ENCODE measurements at places on chromosomes 13 and 19.

DNA sequence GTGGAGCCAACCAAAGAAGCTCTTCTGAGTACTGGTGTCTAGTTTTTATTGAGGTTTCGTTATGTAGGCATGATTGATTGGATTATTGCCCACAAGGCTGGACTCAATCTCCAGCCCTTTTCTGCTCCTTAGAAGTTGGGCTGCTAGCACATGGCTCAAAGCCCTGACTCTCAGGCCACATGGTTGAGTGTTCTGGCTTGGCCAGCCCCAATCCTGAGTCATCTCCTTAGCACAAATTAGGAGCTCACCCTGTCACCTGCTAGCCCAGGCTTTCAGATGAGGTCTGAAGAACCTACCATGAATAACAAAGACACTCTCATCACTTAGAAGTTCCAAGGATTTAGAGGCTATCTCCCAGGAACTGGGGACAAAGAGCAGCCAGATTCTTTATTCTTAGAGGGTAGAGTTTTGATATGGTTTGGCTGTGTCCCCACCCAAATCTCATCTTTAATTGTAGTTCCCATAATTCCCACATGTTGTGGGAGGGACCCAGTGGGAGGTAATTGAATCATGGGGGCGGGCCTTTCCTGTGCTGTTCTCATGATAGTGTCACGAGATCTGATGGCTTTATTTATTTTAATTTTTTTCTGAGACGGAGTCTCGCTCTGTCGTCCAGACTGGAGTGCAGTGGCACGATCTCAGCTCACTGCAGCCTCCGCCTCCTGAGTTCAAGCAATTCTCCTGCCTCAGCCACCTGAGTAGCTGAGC is 11.3 kb downstream of the DPY19L3 start:
- peak; percentile 43 for DNase-seq

DNA sequence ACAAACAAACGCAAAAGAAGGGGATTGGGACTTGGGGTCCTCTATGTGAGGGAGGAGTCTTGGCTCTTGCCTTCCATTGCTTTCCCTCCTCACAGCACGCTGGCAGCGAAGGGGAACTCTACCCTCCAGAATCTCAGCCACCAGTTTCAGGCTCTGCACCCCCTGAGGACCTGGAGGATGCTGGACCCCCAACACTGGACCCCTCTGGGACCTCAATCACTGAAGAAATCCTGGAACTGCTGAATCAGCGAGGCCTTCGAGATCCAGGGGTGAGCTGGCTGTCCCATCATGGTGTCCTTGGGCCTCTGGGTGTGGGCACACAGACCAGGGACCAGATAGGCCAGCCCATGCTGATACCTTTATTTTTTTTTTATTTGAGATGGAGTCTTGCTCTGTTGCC is 9.6 kb downstream of the PLEKHG2 start:
- DNase-seq: no peak

- no peak for DNase-seq
Measured at GRCh38 chr13:100129605-100130004, 40.7 kb downstream of the PCCA start.

GRCh38 chr13:50459658-50460057 is 383.8 kb downstream of the DLEU7 start:
- DNase-seq: no peak

DNA sequence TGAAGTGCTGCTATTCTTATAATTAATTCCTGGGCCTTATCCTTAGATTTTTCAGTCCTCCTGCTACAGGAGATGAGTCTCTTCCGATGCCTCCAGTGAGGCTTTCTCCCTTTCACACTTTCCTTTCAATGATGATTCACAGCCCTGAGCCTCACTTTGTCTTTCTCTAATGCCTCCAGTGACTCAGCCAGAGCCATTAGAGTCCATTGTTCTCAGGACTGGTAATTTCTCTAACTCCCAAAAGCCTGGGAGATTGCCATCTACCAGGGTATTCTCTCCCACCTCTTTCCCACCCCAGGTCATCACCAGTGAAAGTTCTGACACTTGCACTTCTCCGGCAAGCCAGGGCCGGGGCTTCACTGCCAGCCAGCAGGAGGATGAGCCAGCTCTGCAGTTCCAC is 49.6 kb upstream of the ARGLU1 start:
- DNase-seq: peak; percentile 70

DNA sequence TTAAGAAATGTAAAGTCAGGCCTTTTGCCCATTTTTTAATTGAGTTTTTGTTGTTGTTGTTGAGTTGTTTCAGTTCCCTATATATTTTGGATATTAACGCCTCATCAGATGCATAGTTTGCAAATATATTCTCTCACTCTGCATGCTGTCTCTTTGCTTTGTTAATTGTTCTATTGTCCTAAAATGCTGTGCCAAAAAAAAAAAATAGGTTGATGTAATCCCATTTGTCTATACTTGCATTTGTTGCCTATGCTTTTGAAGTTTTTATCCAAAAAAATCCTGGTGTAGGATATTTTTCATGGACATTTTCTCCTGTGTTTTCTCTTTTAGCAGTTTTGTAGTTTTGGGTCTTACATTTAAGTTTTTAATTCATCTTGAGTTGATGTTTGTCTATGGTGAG is 163.3 kb upstream of the STARD13 start:
- DNase-seq: no peak

GRCh38 chr13:42747399-42747873 is 33.9 kb upstream of the FAM216B start:
- DNase-seq: peak; percentile 99

- no peak for DNase-seq
Measured at GRCh38 chr13:94662274-94662945, 49.9 kb downstream of the SOX21 start.

GRCh38 chr13:30179597-30180276 is 127.6 kb downstream of the KATNAL1 start:
- DNase-seq: no peak

DNA sequence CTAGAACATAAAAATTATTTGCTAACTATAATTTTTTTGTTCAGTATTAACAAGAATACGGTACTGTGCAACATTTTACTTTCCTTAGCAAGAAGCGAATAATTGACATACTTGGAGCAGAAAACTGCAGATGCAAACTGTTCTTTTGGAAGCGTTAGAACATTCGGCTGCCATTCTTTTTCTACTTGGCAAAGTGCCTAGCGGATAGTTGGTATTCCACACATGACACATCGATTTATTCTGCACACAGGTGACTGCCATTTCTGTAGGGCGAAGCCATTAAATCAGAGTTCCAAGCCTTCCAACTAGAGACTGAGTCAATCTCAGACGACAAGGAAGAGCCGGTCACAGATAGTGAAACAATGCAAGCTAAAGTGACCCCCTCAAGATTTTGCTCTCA is 117.4 kb downstream of the TRPC4 start:
- no peak for DNase-seq

GRCh38 chr19:31350693-31351055 is 1.4 kb upstream of the TSHZ3 start:
- DNase-seq: peak; percentile 63

- no peak for DNase-seq
Measured at GRCh38 chr13:42876270-42876714, 94.9 kb downstream of the FAM216B start.

- DNase-seq: no peak
Measured at GRCh38 chr19:5911366-5911765, 2.7 kb upstream of the CAPS start.

- DNase-seq: no peak
Measured at GRCh38 chr19:288911-289310, 2.3 kb downstream of the PLPP2 start.

GRCh38 chr13:41144576-41144975 is 12.0 kb upstream of the KBTBD6 start:
- DNase-seq: no peak

- DNase-seq: no peak
Measured at GRCh38 chr19:10679743-10680142, 21.5 kb upstream of the QTRT1 start.

- DNase-seq: no peak
Measured at GRCh38 chr19:3289971-3290569, 65.6 kb downstream of the CELF5 start.

DNA sequence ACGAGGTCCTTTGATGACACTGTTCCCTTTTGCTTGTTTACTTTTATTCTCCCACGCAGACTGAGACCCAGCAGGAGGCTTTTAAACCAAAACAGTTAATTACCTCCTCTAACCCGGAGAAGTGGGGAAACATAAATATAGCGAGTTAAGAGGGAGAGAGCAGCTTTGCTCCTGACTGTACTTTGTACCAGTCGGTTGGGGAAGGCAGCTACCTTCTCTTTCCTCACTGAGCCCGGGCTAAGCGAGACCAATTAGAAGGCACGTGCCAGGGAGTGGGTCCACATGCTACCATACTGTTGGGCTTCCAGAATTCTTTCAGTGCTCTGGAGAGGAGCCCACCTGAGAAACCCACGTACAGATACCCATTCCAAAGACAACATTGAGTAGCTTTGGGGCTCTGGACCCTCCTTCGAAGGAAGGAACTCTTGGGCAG is 124.2 kb downstream of the ZIC5 start:
- no peak for DNase-seq

DNA sequence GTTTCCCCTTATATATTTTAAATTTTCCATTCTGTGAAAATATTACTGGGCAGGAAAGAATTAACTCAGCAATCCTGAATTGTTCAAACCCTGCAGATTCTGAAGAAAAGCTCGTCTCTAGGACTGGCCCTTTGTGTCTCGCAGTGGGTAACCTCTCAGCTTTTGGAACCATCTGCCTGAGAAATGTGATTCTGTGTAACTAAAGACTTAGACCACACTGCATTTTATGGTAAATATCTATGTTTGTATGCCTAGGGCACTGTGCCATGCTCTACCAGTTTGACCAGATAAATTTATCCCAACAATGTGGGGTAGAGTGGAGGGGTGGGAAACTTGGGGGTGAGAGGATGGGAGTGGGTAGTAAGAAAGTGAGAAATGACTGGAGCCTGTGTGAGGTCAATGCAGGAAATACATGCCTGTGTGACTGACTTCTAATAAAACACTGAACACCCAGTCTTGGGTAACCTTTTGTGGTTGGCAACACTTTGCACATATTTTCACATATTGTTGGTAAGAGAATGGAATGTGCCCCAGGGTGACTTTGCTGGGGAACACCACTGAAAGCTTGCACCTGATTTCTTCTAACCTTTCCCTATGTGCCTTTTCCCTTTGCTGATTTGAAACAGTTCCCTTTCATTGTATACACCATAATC is 1181.9 kb downstream of the OLFM4 start:
- no peak for DNase-seq

DNA sequence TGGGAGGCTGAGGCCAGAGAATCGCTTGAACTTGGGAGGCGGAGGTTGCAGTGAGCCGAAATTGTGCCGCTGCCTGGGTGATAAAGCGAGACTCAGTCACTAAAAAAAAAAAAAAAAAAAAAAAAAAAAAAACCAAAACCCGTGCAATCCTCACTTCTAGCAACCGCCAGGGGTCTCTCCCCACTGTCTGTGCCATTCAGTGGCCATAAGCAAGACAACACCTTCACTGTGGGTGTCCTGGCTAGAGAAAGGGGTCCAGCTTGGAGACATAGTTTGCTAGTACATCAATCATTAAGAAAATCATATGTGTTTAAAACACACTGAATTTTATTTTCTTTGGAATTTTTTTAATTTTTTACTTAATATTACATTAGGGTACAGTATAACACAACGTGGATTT is 68.2 kb downstream of the RASL11A start:
- no peak for DNase-seq

DNA sequence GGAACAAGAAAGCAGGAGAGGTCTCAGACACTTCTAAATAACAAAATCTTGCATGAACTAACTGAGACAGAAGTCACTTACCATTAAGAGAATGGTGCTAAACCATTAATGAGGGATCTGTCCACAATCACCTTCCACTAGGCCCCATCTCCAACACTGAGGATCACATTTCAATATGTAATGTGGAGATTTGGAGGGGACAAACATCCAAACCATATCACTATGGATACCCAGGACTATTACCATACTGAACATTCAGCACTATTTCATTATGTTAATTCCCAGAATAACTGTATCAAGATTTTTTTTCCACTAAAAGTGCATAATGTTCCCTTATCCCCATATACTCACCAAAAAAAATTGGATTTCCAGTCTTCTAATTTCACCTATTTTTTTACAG is 491.8 kb downstream of the LMO7 start:
- no peak for DNase-seq

DNA sequence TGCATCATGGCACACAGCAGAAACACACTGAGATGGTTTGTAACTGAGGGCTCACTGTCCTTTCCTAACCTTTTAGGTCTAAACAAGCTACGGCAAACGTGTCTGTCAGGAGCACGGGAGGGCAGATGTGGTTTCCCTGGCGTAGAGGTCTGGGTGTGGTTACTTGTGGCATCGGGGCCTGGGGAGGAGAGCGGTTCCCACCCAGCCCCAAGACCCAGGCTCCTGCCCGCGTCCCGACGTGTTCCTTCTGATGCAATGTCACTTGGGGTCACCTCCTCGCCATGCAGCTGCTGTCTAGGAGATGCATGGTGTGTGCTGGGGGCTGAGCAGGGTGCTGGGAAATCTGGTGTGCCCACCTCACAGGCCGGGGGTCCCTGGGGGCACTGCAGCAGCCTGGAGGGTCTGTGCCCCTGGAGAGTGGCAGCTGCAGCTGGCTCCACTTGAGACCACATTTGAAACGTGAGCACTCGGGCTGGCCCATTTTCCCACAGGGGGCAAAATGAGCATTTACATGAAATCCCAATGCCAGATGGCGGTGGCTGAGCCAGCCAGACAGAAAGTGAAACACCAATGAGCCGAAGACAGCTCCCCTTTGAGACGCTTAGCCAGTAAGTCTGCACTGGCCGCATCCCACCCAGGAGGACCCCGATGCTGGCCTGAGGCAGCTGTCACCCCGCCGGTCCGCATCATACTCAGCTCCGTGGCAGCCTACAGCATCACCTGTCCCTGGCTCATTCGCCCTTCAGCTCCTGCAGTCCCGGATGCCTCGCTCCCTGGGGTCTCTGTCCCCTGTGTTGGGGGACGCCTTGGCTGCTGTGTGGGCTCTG is 22.3 kb upstream of the MYDGF start:
- DNase-seq: no peak

GRCh38 chr19:15439078-15439799 is 10.5 kb downstream of the WIZ start:
- DNase-seq: no peak

GRCh38 chr19:1410136-1410786 is 2.9 kb downstream of the DAZAP1 start:
- peak; percentile 60 for DNase-seq

- DNase-seq: no peak
Measured at GRCh38 chr19:9658769-9659168, 16.1 kb downstream of the ZNF562 start.

- DNase-seq: no peak
Measured at GRCh38 chr13:43981091-43981490, 101.4 kb downstream of the LACC1 start.
